ENCODE measurements at places on chromosomes 4 and X.

- DNase-seq: no peak
Measured at GRCh38 chr4:169634975-169635374, 14.6 kb downstream of the CLCN3 start.

- no peak for DNase-seq
Measured at GRCh38 chr4:94959307-94959706, 201.6 kb downstream of the BMPR1B start.

DNA sequence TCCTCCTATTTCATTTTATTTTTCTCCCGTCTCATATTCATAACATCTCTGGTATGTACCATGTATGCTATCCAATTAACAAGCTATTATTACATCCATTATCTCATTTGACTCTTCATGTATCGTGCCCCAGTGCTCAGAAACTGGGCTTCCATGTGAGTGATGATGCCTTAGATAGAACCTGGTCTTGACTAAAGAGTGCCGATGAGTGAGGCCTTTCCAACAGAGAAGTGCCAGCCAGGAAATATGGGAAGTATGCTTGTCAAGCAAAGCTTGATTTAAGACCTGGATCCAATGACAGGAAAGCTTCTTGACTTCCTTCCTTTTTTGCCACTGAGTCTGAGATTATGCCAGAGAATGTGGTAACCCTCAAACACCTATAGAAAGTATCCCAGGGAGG is 371.7 kb upstream of the FGF13 start:
- DNase-seq: no peak

DNA sequence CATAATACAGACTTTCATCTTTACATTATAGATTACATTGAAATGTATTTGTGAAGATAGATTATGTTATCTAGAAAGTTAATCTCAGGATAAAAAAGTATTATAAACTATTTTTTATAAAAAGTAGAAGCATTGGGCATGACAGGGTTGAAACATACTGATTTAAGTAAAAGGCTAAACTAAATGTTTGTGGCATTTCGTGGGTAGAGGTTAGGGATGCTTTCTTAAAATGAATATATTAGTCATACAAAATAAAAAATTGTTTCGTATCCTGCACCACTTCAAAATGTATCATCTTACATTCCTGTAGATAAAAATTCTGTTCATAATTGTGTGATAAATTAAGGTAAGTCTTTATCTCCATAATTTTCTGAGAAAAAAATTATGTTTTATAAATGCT is 603.6 kb downstream of the SPRY1 start:
- no peak for DNase-seq

DNA sequence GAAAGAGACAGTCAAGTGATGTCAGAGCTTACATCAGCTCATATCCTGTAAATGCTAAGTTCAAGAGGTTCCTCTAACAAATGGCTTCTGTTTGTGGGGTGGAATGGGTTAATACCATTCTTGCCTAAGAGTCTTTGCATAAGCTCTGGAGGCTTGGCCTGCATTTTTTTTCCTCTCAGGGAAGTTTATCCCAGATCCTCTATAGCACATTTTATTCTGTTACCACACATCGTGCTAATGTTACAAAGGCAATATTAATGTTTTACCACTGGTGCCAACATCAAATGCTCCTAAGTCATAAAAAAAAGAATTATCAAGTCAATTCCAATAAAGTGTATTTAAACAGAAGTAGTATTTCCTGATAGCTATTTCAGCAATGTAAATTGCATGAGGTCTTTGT is 2.9 kb upstream of the ADH6 start:
- DNase-seq: no peak

- DNase-seq: no peak
Measured at GRCh38 chr4:166091146-166091545, 218.1 kb downstream of the TLL1 start.
